ENCODE measurements at places on chromosomes 2 and 18.

DNA sequence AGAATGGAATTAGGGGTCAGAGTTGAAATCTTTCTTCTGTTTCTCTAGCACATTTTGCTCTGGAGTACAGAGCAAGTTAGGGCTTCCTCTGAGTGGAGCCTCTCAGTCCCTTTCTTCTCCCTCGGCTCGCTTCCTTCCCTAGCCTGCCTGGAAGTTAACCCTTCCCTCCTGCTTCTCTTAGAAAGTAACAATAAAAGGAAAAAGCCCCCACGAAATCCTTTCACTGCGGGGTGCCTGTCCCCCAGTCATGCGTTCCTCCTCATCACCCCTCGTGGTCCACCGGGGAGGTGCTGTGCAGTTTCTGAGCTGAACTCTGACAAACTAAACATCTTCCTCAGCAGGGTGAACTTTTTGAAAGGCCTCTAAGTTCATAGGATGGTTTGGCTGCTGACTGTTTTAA lies 2.0 kb downstream of the IGFBP2 start:
- no peak for DNase-seq

GRCh38 chr2:152585830-152586484 lies 131.3 kb downstream of the PRPF40A start:
- DNase-seq = no peak

GRCh38 chr2:56100791-56101312 lies 82.9 kb upstream of the CCDC85A start:
- no peak for DNase-seq

DNA sequence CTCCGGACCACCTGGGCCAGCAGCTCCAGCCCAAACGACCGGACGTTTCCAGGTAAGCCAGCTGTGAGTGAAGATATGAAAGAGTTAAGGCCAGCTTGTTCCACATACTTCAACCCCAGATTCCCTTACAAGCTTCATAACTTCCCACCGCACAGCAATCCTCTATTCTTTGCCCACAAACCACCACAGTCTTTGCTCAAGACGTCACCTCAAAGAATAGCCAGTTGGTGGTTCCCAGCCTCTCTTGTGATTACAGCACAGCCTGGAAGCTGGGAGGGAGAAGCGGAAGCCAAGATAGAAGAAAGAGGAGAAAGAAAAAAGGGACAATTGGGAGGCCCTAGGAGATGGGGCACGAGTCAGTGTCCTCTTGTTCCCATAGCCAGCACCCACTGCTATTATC lies 70.6 kb downstream of the NRP2 start:
- DNase-seq = no peak

DNA sequence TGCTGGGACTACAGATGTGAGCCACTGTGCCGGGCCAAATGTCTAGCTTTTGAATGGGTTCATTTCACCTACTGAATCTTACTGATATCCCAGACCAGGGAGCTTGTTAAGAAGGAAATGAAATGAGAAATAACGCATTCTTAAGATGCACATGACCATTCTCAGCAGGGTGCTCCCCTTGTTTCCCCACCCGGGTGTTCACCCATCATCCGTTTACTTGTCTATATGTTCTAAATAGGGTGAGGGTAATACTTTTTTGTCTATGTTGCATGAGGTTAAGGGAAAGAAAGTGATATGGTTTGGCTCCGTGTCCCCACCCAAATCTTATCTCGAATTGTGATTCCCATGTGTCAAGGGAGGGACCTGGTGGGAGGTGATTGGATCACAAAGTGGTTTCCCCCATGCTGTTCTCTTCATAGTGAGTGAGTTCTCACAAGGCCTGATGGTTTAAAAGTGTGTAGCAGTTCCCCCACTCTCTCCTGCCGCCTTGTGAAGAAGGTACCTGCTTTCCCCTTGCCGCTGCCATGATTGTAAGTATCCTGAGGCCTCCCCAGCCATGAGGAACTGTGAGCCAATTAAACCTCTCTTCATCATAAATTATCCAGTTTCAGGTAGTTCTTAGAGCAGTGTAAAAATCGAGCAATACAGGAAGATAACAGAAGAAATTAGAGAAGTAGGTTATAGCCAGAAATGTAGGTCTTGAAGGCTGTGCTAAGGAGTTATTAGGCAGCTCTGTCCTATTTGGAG lies 129.1 kb downstream of the DDX1 start:
- no peak for DNase-seq

DNA sequence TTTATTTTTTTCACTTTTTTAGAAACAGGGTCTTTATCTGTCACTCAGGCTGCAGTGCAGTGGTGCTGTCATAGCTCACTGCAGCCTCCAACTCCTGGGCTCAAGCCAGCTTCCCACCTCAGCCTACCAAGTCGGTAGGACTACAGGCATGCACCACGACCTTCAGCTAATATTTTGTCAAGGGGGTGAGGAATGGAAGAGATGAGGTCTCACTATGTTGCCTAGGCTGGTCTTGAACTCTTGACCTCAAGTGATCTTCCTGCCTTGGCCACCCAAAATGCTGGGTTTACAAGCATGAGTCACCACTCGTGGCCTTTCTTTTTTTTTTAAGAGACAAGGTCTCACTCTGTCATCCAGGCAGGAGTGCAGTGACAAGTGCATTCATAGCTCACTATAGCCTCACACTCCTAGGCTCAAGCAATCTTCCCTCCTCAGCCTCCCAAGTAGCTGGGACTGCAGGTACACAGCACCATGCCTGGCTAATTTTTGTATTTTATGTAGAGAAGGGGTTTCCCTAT lies 13.4 kb downstream of the PPP1R7 start:
- no peak for DNase-seq

DNA sequence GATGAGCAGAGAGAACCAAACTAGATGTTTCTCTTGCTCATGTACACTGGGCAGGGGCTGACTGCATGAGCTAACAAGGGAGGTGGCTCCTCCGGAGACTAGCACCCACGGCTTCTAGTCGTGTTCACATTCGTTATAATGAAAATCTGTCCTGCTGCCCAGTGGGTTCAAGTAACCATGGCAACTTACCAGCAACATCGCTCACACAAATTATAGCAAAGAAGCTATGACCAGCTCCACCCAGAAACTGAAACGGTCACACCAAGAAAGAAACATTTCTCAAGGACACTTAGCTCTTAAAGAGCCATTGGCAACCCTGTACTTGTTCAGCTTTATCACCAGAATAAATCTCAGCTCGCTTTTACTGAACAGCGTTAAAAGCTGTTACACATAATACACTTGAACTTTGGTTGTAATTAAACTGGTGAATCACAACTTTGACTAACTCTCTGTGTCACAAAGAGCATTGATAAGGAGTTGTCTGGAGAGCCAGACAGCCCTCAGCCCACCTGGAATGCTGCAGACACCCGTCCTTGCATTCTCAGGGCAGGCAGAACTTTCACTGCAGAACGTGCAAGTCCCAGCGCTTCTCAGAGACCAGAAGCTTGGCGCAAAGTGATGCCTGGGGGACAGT lies 141.2 kb downstream of the PID1 start:
- DNase-seq = no peak

DNA sequence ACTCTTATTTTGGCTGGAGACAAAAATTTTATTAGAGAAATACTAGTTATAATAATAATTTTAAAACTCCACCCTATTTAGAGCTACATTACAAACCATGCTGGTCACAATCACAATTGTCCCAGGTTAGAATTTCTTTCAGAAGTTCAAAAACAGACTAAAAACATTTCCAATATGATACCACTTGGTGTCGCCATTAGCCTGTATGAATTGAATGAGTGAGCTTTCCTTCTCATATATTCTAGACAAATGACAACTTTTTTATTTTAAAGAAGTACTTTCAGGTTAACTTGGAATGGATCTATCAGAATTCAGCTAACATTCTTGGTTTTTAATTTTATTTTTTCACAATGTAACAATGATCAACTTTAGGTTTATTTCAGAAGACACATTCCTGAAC lies 48.0 kb downstream of the SERPINB8 start:
- no peak for DNase-seq

- no peak for DNase-seq
Observed at GRCh38 chr2:46686811-46687210, 207.4 kb downstream of the TMEM247 start.

DNA sequence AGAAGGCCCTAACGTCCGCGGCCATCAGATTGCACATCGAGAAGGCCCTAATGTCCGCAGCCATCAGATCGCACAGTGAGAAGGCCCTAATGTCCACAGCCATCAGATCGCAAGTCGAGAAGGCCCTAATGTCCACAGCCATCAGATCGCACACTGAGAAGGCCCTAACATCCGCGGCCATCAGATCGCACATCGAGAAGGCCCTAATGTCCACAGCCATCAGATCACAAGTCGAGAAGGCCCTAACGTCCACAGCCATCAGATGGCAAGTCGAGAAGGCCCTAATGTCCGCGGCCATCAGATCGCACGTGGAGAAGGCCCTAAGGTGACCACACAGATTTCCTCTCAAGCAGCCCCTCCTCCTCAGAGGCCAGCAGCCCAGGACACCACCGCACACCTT lies 193.2 kb upstream of the PXDN start:
- DNase-seq = no peak

DNA sequence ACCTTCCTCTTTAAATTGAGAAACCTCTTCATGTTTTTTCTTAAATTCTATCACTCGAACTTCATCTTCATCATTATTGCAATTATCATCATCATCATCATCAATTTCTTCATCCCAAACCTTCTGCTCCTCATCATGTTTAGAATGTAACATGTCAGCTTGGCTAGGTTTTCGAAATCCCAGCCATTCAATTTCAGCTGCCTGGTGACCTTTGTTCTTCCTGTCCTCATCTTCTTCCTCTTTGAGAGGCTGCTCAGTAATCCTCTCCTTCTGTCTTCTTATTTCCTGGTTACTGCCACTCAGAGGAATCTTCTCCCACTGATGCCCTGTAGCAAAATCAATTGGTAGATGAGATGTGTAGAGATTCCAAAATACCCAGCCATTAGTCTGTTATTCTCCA lies 4.2 kb downstream of the ERMN start:
- no peak for DNase-seq

- DNase-seq = no peak
Observed at GRCh38 chr2:149141046-149141445, 102.5 kb downstream of the LYPD6B start.

- DNase-seq = no peak
Observed at GRCh38 chr2:7033136-7033960, 116.1 kb downstream of the RNF144A start.

DNA sequence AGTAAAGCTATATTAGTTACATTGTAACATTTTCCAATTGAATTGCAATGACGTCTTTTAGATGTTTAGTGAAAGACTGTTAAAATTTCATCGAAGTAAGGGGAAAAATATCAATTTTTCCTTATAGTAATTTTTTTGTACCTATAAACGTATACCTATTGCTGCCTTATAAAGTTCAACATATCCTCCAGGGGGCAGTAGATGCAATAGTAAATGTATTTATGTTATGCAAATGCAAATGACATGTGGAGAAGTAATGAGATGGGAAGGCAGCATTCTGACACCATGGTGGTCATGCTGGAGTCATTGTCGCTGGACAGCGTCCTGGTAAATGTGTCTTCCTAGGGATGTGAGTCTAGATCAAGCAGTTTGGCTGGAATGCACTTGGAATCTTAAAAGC lies 38.7 kb downstream of the MSTN start:
- peak; percentile 5 for DNase-seq

- no peak for DNase-seq
Observed at GRCh38 chr2:15069149-15069548, 436.6 kb downstream of the LRATD1 start.

DNA sequence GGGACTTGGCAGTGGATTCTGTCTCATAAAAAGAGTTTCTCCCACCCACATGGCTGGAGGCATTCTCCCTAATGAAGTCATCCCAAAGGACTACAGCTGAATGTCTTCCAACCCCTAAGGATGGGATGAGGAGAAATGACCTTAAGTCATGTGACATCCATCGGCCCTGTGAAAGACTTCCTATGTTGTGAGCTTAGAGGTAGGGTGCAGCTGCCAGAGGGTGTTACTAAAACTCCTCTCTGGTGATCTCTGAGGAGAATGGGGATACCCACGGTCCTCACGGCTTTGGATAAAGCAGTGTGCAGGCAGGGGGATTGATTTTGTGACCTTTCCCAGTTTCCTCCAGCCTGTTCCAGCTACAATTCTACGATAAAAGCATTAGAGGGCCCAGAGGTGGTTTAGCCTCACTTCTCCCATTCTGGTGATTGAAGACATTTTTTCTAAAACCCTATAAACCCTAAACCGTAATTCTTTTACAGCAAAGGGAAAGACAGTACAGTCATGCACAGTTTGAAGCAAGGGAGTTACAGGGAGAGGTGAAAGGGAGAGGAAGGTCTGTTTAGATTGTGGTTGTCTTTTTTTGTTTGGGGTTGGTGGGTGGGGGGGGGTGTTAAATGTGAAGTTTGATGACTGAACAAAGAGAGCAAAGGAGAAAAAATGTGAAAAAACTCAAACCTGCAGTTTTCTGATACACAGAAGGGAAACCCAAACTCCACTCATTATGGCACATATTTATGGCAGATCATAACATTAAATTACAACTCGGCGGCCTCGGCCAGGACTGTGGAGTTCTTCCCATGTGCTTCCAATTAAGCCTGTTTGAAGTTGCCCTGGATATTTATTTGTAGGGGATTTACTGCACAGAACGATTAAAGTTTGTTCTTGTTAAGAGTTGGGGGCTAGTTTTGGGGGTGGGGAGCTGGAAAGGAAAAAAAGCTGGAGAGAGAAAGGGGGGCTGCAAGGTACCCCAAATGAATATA lies 26.6 kb upstream of the SLC14A2 start:
- DNase-seq = no peak

DNA sequence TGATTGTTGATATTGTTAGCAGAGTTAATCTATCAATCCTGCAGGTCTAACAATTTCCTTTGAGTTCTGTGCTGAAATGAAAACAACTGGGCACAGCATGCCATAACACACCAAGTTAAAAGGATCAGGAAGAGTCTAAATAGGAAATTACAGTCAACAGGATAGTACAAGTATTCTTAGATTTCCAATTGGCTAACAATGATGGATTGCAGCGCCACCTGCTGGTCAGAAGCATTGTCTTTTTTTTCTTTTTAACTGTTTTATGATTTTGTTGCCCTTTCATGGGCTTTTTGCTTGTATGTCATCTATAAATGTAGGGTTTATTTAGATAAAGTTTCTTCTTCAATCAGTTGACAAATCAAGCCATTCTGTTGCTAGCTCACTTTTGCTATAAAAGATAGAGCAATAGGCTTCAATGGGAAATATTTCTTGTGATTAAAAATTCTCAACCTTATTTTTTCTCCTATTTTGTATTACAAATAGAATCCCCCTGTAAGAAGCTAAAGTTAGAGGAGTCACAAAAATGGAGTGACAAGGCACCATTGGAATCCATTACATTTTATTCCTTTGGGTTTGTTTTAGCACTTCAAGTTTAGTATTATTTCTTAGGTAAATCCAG lies 40.8 kb upstream of the RPRM start:
- no peak for DNase-seq

- no peak for DNase-seq
Observed at GRCh38 chr2:168524005-168524404, 67.9 kb downstream of the CERS6 start.

DNA sequence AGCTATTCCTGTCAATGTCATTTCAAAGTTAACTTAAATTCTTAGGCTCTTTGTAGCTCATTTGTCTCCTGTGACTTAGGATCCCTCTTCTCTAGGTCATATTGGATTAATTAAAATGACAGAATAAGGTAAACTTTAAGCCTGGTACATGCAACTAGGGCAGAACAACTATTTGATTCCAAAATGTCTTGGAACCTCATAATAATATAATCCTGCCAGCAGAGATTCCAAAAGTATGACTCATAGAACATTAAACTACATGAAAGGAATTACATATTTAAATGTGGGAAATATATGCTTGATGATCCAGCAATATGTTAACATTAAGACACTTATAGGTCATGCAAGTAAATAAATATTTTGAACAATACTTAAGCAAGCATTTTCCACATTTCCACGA lies 63.3 kb downstream of the COL3A1 start:
- DNase-seq = no peak

GRCh38 chr2:70381821-70382220 lies 80.0 kb upstream of the FAM136A start:
- no peak for DNase-seq

- DNase-seq = no peak
Observed at GRCh38 chr2:131011486-131011885, 81.8 kb downstream of the FAM168B start.
